ENCODE measurements at places on chromosomes 12 and 14. TPM values are rescaled to one million over a fixed set of nuclear protein-coding genes. Genes with fewer than 3 reads are reported as not detected.

Gene EFS
- total RNA-seq: 6.5 TPM

- H3K4me1 ChIP-seq: peaks cover 17% of the 10 kb centered on the region
- no peak for DNase-seq
- H3K27me3 ChIP-seq: no peaks in the 10 kb centered on the region
- peaks cover 4% of the 10 kb centered on the region for H3K36me3 ChIP-seq
- peak overlapping the region; percentile 98 for H3K27ac ChIP-seq
- peak overlapping the region; percentile 85 for H3K4me3 ChIP-seq
Observed at GRCh38 chr12:76084863-76085519, 506 bp upstream of the NAP1L1 start.

Gene E2F7
- 21.5 TPM for total RNA-seq

- peak overlapping the region; percentile 79 for H3K27ac ChIP-seq
- H3K4me1 ChIP-seq: peaks cover 32% of the 10 kb centered on the region
- no peak for DNase-seq
- H3K4me3 ChIP-seq: no peak overlapping the region
Observed at GRCh38 chr14:58738876-58739275, 101.1 kb downstream of the DACT1 start.

DNA sequence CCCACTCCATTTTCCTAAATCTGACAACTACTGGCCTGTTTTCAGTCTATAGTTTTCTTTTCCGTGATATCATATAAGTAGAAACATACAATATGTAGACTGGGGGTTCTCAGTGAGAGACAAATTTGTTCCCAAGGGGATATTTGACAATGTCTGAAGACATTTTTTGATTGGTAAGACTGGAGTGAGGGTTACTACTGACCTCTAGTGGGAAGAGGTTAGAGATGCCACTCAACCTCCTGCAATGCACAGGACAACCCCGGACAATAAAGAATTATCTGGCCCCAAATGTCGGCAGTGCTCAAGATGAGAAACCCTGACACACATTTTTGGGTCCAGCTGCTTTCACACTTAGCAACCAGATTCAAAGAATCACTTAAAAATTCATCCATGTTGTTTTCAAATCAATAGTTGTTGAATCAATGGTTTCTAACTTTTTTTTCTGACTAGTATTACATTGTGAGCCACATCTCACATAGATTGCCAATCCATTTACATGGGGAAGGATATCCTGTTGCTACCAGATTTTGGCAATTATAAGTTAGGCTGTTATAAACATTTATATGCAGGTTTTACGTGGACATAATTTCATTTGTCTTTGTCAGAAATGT lies 307.1 kb downstream of the RPL10L start:
- DNase-seq: peak; percentile 2
- H3K4me1 ChIP-seq: no peaks in the 10 kb centered on the region
- no peak overlapping the region for H3K27ac ChIP-seq
- no peak overlapping the region for H3K4me3 ChIP-seq
- H3K36me3 ChIP-seq: no peaks in the 10 kb centered on the region

- no peaks in the 10 kb centered on the region for H3K27me3 ChIP-seq
- H3K36me3 ChIP-seq: no peaks in the 10 kb centered on the region
- no peak overlapping the region for H3K4me3 ChIP-seq
- no peak overlapping the region for H3K27ac ChIP-seq
Observed at GRCh38 chr12:69639400-69640016, 28.8 kb upstream of the LRRC10 start.

Gene TMEM119
- total RNA-seq: 1.8 TPM

DNA sequence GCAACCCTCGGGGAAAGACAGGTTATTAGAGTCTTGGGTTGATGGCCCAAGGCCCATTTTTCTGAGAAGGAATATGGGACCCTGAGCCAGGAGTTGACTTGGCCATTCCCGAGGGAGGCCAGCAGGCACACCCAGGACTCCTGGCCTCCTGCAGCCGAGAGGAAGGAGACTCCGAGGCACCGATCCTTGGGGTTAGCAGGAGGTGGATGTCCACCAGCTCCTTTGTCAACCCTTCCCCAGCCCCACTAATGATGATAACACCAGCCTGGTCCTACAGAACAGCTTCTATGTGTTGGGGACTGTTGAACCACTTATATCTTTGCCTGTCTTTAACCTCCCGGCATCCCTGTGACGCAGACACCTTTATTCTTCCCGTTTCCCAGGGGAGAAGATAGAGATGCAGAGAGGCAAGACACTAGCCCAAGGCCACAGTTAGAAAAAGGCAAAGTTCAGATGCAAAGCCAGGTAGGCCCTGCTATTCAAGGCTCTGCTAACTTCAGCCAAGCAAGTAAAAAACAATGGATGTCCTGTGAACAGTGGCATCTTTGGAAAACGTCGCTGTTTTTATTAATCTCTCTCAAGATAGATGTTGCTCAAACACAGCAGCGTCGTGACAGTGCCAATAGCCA lies 767.3 kb upstream of the TBX3 start:
- no peaks in the 10 kb centered on the region for H3K36me3 ChIP-seq
- H3K4me3 ChIP-seq: peak overlapping the region; percentile 58
- no peak for DNase-seq
- no peak overlapping the region for H3K27ac ChIP-seq

- peaks cover 22% of the 10 kb centered on the region for H3K4me1 ChIP-seq
- H3K27me3 ChIP-seq: no peaks in the 10 kb centered on the region
- DNase-seq: no peak
Observed at GRCh38 chr12:630656-631632, 32.3 kb downstream of the NINJ2 start.

GRCh38 chr12:122841544-122842321 lies 6.5 kb downstream of the HIP1R start:
- peaks cover 23% of the 10 kb centered on the region for H3K4me1 ChIP-seq
- no peaks in the 10 kb centered on the region for H3K36me3 ChIP-seq
- H3K4me3 ChIP-seq: no peak overlapping the region
- peak; percentile 65 for DNase-seq
- no peaks in the 10 kb centered on the region for H3K27me3 ChIP-seq
- H3K27ac ChIP-seq: peak overlapping the region; percentile 71

Gene TAS2R9
- total RNA-seq: not detected

Gene HOXC12
- total RNA-seq: not detected

Gene NID2
- 22.3 TPM for total RNA-seq
